ENCODE measurements at places on chromosomes 2 and 18. TPM values are rescaled to one million over a fixed set of nuclear protein-coding genes. Genes with fewer than 3 reads are reported as not detected.

The METAP1D gene
- 16.4 TPM for total RNA-seq

The TTC39C gene
- 80.2 TPM for total RNA-seq

The MBP gene
- total RNA-seq: 108 TPM

The TRIM43 gene
- total RNA-seq: not detected
